ENCODE measurements at places on chromosomes 6 and 20. TPM values are rescaled to one million over a fixed set of nuclear protein-coding genes. Genes with fewer than 3 reads are reported as not detected.

The FAM217A gene
- total RNA-seq, result not detected

DNA sequence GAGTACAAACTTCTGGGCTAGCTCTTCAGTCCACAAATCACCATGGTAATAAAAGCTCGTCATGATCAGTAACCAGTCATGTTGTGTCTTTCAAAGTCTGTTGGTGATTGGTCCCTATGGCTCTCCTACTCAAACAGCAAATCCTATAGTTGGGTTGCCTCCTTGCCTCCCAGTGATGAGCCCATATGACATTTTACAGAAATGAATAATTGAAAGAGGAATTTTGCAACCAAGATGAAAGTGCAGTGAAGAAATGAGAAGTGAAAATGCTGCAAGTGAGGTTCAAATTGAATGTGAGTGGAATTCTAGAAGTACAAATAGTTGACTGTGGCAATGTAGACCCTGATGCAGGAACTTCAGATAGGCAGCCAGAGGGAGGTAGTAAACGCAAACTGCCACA lies 5.1 kb upstream of the SIRPD start:
- peaks cover 45% of the 10 kb centered on the region for H3K36me3 ChIP-seq
- no peak overlapping the region for H3K4me3 ChIP-seq
- no peak overlapping the region for H3K27ac ChIP-seq
- no peak for DNase-seq

DNA sequence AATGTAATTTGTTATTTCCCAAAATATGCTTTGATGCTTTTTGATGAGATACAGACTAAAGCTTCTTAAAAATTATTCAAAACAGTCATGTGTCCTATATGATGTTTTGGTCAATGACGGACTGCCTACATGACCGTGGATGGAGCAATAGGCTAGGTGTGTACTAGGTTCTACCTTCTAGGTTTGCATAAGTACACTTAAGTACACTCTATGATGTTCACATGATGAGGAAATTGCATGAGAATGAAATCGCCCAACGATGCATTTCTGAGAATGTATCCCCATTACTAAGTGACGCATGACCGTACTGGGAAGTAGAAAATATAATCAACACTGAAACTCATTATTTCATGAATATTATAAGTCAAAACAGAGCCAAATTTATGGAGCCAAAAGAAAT lies 151.3 kb upstream of the UST start:
- H3K4me3 ChIP-seq, result no peak overlapping the region
- no peaks in the 10 kb centered on the region for H3K4me1 ChIP-seq
- no peaks in the 10 kb centered on the region for H3K36me3 ChIP-seq
- H3K27me3 ChIP-seq, result peaks cover 16% of the 10 kb centered on the region
- no peak overlapping the region for H3K27ac ChIP-seq
- no peak for DNase-seq

The CNKSR3 gene
- 1.3 TPM for total RNA-seq

DNA sequence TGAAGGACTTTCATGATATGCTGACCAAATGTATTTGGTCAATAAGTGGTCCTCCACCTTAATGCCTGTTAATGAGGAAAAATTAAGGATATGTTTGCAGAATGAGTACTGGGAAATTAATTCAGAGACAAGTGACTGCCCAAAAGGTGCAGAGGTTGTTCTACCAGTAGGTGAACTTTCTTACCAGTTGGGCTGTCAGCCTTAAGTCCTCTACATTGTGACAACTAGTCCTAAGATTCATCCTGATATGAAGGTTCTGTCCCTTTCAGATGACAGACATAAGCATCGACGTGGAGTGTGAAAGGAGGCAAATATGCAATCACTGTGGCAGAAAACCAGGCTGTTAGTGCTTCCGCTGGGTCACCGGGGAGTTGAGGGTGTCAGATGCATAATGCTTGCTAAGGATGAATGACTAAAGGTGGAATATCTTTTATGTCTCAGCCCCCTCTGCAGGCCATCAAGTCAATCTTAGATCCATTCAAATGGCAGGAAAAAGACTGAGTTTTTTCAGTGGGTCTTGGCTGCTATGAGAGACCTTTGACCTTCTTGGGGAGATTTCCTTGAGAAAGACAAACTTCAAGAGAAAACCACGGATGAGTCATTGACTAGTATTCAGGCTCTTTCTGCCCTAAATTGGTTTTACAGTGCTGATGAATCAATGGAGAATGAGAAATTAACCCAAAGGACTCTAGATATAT lies 226.0 kb downstream of the TPBG start:
- H3K4me3 ChIP-seq, result no peak overlapping the region
- H3K27ac ChIP-seq, result no peak overlapping the region
- no peaks in the 10 kb centered on the region for H3K27me3 ChIP-seq
- H3K4me1 ChIP-seq, result no peaks in the 10 kb centered on the region
- DNase-seq, result no peak

DNA sequence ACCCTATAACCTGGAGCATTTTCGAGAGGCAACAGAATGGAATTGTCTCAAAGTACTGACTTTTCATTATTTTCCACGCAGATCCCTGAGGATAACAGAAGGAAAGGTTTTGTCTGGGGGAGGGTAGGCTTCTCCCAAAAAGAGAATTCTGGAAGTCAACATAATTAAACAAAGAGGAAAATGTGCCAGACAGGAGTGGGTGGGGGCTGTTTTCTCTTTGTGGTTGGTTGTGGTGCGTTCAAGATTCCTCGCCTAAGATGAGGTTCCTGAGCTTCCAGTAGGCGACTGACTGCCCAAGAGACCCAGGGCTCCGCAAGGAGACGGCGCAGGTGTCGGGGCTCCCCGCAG lies 70.4 kb downstream of the SOX4 start:
- no peak overlapping the region for H3K4me3 ChIP-seq
- DNase-seq, result no peak

The MYCT1 gene
- not detected for total RNA-seq

The HCK gene
- not detected for total RNA-seq

- peaks cover 39% of the 10 kb centered on the region for H3K27me3 ChIP-seq
- peaks cover 9% of the 10 kb centered on the region for H3K4me1 ChIP-seq
- no peak for DNase-seq
Observed at GRCh38 chr20:41371371-41371770, 4.8 kb upstream of the EMILIN3 start.
